Cortex of kidney (tissue), 1 donor: ENCODE measurements at places on chromosomes 6 and 20.
A peak's percentile ranks its signal among the peaks of the same experiment; 100 is the strongest.

- DNase-seq: no peak
These were observed 194.0 kb downstream of the TRIM27 start for GRCh38 chr6:28729501-28730402.

DNA sequence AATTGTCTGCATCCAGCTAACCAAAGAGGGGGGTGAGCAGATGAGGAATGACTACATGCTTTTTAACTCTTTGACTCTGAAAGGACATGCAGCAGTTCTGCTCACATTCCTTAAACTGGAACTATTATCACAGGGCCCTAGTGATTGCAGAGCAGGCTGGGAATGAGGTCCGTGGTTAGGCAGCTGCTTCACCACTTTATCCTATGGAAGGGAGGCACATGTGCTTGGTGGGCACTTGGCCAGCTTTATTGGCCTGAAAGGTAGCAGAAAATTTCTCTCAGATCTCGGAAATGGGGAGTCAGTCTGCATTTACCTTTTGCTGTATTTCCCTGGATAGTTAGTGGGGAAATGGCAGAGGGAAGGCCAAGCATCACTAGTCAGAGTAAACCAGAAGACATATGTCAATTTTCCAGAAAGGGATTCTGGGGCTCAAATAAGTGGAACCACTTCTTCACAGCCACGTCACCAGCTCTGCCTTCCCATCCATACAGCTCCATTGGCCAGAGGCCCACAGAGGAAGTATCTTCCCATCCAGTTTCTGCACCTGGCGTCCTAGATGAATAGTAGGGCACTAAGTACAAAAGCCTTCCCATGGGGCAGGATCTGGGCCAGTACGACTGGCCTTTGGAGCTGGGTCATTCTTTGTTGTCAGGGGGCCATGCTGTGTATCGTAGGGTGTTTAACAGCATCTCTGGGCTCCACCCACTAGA lies 444.8 kb downstream of the PTPRT start:
- no peak for DNase-seq

DNA sequence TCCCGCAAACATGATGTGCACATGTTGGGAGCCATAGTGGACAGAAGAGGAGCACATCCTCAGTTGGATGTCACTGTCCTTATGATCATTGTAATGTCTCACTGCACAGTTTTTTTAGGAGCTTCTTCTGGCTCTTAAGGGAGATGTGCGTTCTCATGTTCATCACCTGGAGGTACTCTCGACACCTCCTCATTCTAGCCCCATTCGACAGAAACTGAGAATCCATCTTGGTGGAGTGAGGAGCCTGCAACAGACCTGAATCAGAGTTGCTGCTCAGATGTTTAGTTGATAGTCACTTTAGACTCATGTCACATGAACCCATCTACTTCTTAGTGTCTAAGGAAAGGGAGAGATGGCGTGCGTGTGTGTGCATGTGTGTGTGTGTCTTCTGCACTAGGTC lies 2.3 kb upstream of the BMP6 start:
- no peak for DNase-seq

GRCh38 chr20:48728042-48728825 lies 99.6 kb downstream of the PREX1 start:
- DNase-seq: no peak

- no peak for DNase-seq
These were observed 8.8 kb upstream of the ABRACL start for GRCh38 chr6:139019722-139020121.

DNA sequence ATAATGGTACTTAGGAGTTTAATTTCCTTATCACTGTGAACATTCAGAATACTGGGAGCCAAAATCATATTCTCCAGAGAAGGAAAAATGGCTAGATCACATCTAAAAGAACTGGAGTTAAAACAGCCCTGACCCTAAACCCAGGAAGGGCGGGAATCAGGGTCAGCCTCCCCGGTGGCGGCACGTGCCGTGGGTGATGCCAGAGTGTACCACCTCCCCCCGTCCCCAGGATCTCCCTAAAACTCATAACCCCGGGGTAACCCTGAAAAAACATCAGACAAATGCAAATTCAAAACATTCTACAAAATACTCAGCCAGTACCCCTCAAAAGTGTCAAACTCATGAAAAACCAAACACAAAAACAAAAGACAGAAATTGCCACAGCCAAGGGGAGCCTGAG lies 148.3 kb downstream of the DLL1 start:
- DNase-seq: no peak

GRCh38 chr20:49207076-49207475 lies 12.1 kb upstream of the DDX27 start:
- DNase-seq: no peak

GRCh38 chr6:163955756-163956155 lies 541.2 kb downstream of the QKI start:
- DNase-seq: no peak

DNA sequence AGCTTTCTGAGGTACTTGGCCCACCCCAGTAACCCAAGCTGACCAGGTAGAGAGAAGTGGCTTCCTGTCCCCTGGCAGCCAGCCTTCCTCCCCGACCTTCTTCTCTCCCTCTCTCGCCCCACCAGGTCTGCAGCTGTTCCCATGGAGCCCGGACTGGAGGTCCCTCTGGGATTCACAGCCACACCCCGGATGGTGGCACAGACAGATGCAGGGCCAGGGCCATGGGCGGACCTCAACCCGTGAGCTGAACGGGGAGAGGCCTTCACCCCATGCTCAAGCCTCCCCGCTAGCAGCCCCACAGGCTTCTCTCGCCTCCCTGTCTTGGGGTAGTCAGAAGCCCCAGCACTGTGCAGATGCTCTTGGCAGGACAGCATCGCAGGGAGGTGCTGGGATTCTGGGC lies 41.3 kb downstream of the CPXM1 start:
- DNase-seq: no peak

- DNase-seq: no peak
These were observed 2.9 kb upstream of the CST1 start for GRCh38 chr20:23753589-23753988.

- no peak for DNase-seq
These were observed 16.6 kb downstream of the SYNDIG1 start for GRCh38 chr20:24485981-24486380.

DNA sequence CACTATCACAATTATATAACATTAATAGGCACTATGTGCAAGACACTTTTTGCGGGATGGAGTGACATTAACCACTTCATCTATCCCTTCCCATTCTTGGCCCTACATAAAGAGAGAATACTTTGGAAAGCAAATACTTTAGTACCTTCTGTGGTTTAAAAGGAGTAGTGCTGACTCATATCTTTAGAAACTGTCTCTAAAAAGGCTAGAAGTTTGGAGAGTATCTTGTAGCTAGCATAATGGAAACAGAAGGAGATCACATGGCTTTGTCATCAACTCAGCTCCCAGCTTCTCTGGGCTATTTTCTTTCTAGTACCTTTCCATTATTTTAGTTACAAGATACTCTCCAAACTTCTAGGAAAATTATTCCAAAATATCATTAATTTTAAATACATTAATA lies 157.5 kb downstream of the ADGRG6 start:
- no peak for DNase-seq

- DNase-seq: no peak
These were observed 837 bp upstream of the OSER1 start for GRCh38 chr20:44211177-44212039.

GRCh38 chr6:137870308-137870644 lies 3.2 kb downstream of the TNFAIP3 start:
- DNase-seq: no peak

GRCh38 chr6:24718449-24719124 lies 367 bp downstream of the C6orf62 start:
- DNase-seq: no peak

- DNase-seq: no peak
These were observed 94.4 kb downstream of the ADGRB3 start for GRCh38 chr6:68729377-68729903.

DNA sequence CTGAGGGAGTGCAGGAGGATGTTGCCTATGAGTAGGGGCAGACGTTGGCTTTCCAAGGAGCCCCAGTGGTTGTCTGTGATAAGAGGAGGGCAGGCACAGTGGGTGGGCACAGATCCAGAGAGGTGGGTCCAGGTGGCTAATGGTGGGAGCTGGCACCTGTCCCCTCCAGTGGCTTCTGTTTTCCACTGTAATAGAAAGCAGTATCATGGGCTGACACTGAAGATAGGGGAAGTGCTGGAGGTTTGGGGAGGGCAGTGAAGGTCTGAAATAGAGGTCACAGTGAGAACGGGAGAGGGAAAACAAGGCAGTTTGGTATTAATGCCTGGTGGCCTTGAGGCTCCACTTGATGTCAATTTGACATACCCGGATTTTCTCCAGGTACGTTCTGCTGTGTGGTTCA lies 10.5 kb upstream of the TXNDC5 start:
- no peak for DNase-seq

GRCh38 chr6:89073014-89073620 lies 7.4 kb upstream of the PNRC1 start:
- DNase-seq: no peak

- DNase-seq: no peak
These were observed 4.9 kb upstream of the ASCC3 start for GRCh38 chr6:100886076-100886475.

- DNase-seq: peak; percentile 77
These were observed at the start of gene HINT3 for GRCh38 chr6:125956506-125957390. HINT3 (plus strand) TSS chr6:125956770; CDS start chr6:125956978, 208 bp downstream.

GRCh38 chr6:46926481-46926880 lies 4.7 kb upstream of the ADGRF5 start:
- no peak for DNase-seq

DNA sequence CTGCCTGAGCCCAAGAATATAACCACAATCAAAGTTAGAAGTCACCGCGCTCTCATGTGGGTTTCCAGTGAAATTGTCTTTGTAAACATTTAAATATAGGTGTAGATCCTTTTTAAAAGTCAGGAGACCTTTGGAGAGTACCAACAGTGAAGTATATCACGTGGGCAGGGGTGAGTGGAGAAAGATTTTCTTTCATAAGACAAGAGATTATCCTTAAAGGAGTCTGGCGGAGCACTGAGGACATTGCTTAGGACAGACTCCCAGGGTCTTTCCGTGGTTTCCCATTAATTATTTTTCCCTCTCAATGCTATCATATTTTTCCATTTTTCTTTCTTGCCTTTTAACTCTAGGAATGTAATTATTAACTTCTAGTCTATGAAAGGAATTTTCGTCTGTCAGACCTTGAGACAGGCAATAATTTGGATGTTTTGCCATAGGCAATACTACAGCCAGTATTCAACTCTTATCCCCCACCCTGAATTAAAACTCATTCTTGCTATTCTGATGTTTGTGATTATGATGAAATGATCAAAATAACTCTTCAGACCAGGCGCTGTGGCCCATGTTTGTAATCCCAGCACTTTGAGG lies 31.4 kb downstream of the DCBLD1 start:
- DNase-seq: no peak

DNA sequence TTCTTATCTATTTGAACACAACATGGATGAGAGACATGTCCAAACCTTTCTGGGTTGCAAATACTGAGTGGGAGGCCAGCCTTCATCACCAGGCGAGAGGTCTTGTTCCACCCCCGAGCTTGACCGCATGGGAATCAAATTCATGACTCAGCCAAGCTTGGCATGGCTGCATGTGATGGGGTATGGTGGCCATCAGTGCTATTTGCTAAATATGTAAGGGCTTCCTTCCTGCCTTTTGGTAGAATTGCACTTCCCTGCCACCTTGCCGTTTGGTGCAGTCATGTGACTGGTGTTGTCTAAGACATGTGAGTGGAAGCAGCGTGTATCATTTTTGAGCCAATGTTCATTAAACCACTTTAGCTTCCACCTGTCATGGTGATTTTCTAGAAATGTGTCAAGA lies 508.9 kb upstream of the SULF2 start:
- no peak for DNase-seq

DNA sequence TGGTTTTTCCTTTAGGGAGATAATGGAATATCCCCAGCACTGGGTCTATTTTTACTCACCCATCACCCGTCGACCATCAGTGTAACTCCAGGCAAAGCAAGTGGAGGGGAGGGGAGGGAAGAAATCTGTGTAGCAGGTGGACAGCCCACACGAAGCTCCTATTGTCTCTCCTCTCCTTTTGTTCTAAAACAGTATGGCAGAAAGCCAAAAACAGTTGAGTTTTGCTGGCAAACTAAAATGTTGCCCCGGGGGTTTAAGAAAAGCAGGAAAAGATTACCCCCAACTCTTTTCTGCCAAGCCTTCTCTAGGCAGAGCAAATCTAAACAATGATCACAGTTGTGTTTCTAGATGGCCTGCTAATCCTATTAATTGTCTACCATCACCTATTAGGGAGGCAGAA lies 89.7 kb downstream of the PREP start:
- no peak for DNase-seq

GRCh38 chr20:32823737-32824588 lies 4.2 kb downstream of the MAPRE1 start:
- DNase-seq: no peak

DNA sequence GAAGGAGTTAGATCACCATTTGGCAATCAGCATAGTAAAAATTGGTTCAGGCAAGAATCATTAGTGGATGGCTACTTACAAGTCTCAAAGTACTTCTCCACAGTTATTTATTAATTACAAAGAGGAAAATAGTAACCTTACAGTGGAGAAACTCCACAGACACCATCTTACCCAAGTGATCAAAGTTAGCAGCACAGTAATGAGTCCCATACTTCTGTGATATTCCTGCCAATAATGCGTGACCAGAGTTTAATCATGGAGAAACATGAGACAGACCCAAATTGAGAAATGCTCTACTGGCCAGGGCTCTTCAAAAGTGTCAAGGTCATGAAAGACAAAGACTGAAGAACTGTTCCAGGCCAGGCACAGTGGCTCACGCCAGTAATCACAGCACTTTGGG lies 9.5 kb downstream of the TBC1D7 start:
- no peak for DNase-seq

DNA sequence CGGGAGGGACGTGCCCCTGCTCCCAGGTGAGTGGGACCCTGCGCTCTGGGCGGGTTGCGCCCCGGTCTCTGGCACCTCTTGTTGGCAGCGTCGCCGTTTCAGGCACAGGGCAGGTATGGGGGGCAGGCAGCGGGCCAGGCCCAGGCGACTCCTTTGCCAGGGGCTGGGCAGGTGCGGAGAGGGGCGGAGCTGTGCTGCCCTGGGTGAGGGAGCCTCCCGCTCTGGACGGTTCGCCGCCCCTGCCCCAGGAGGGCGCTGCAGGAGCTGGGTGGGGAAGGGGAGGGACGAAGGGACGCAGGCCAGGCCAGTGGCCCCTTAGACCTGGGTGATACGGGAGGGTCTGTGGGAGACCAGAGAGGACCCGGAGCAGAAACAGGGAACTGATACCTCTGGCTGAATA lies 663.9 kb upstream of the DEFB115 start:
- no peak for DNase-seq

DNA sequence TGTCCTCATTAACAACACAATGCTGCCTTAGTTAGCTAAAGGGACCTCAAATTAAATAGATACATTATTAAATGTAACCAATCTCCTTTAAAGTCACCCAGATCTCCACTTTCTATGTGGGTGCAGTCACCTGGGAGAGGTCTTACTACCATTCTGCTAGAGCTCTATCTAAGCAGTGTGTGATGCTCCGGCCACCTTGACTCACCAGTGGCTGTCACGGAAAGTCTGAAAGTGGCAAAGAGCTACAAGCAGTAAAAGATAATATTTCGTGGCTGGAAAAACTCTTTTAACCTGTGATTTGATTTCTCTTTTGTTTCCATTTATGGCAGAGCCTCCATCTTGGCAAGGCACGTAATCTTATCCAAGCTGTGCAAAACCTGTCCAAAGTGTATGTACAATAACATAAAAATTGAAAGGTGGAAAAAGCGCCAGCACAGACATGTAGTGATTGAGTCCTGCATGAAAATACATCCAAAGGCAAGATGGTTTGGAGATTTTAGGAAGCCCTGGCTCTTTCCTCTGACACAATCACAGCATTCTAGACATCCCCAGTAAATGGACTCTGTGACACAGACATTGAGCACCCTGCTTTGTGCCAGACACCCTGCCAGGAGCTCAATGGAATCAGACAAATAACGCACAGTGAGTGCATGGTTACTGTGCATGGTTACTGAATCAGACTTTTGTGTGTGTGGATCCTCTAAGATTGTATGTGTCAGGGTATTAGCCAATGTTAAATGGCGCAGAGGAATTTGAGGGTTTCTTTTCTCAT lies 116.6 kb downstream of the ADAT2 start:
- no peak for DNase-seq
